ENCODE measurements at places on chromosomes 2 and 18. TPM values are rescaled to one million over a fixed set of nuclear protein-coding genes. Genes with fewer than 3 reads are reported as not detected.

FRZB gene
- total RNA-seq, result 12.0 TPM

DNAH7 gene
- total RNA-seq, result 7.2 TPM

DHRS9 gene
- total RNA-seq, result 7.8 TPM

DNA sequence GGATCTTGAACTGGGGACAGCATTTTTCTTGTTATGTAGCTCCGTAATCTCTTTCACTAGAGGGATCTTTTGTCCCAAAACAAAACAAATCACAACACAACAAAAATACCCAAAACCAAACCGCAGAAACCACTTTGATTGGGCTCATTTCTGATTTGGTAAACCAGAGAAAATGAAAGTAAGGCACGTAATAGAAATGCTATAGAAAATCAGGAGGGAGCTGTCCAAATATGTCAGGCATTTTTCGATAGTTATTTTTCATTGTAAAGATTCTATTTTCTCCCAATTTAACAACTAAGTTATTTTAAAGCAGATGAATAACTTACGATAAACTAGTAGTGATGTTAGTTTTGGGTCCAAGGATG lies 406.5 kb downstream of the XIRP2 start:
- no peaks in the 10 kb centered on the region for H3K4me1 ChIP-seq
- H3K36me3 ChIP-seq, result no peaks in the 10 kb centered on the region
- DNase-seq, result no peak
- H3K27me3 ChIP-seq, result no peaks in the 10 kb centered on the region
- H3K4me3 ChIP-seq, result peak overlapping the region; percentile 60

DNA sequence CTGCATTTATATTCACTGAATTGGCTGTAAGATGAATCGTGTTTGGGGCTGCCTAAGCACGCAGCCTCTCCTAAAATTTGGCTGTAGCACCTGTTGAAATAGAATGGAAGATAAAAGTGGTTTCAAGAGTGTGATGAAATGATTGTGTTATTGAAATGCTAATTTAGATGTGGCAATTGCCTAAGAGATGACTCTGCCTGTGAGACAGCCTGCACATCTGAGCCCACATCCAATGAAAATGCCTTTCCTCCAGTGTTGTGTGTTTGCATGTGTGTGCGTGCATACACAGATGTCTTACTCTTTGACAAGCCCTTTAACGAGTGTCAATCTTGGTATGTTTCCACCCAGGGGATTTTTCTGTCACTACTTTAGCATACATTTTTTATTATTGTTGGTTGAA lies 346.9 kb downstream of the MEIS1 start:
- no peak for DNase-seq
- H3K36me3 ChIP-seq, result no peaks in the 10 kb centered on the region
- no peaks in the 10 kb centered on the region for H3K27me3 ChIP-seq
- no peak overlapping the region for H3K4me3 ChIP-seq
- no peak overlapping the region for H3K27ac ChIP-seq

GRCh38 chr2:1606046-1606400 lies 138.3 kb downstream of the PXDN start:
- DNase-seq, result no peak
- no peaks in the 10 kb centered on the region for H3K27me3 ChIP-seq
- H3K27ac ChIP-seq, result peak overlapping the region; percentile 42
- no peak overlapping the region for H3K4me3 ChIP-seq
- no peaks in the 10 kb centered on the region for H3K36me3 ChIP-seq
- no peaks in the 10 kb centered on the region for H3K4me1 ChIP-seq

GRCh38 chr2:147485210-147485851 lies 359.5 kb upstream of the ACVR2A start:
- DNase-seq, result no peak
- no peaks in the 10 kb centered on the region for H3K27me3 ChIP-seq
- H3K4me3 ChIP-seq, result no peak overlapping the region
- no peaks in the 10 kb centered on the region for H3K36me3 ChIP-seq
- H3K27ac ChIP-seq, result no peak overlapping the region
- no peaks in the 10 kb centered on the region for H3K4me1 ChIP-seq

DNA sequence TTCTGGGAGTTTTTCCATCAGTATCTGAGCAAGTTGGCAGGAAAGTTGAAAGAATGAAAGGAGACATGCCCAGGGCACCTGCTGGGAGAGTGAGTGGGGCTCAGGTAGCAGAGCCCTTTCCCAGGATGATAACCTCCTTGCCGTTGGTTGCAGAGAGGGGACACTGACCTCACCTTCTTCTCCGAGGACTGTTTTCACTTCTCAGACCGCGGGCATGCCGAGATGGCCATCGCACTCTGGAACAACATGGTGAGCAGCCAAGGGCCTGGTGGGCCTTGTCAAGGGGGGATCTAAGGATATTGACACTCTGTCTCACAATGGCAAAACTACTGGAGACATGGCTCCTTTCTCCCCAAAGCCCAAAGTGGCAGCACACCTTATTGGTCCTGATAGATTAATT lies 118.8 kb upstream of the PPP1CB start:
- no peaks in the 10 kb centered on the region for H3K36me3 ChIP-seq
- H3K4me3 ChIP-seq, result no peak overlapping the region
- no peak overlapping the region for H3K27ac ChIP-seq
- no peaks in the 10 kb centered on the region for H3K27me3 ChIP-seq
- H3K4me1 ChIP-seq, result no peaks in the 10 kb centered on the region
- no peak for DNase-seq

Data from breast epithelium (tissue), 4 donors.